Naive thymus-derived CD4-positive, alpha-beta T cell (primary cell): ENCODE measurements at places on chromosomes 16 and 17.

- DNase-seq, result no peak
Measured at GRCh38 chr16:68893710-68894705, 50.7 kb downstream of the TANGO6 start.

DNA sequence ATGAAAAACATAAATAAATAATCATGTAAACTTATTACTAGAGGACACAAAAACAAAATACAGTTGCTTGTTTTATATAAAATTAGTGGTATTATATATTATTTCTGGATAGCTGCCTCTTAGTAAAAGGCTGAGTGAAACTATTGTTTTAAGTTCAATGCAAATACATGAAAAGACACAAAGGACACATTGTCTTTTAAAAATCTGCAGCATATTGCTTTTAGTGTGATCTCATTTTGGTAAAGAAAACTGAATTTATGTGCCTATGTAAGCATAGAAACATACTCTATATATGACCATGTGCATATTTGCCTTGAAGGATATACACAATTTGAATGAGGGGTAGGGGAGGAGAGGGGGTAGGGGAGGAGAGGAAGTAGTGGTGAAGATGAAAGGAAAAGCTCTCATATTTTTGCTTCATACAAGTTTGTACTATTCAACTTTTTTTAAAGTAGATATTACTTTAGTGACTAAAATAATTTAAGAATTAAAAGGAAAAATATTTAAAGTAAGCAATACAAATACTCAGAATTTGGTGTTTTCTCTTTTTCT lies 5.8 kb downstream of the ABCA10 start:
- no peak for DNase-seq

DNA sequence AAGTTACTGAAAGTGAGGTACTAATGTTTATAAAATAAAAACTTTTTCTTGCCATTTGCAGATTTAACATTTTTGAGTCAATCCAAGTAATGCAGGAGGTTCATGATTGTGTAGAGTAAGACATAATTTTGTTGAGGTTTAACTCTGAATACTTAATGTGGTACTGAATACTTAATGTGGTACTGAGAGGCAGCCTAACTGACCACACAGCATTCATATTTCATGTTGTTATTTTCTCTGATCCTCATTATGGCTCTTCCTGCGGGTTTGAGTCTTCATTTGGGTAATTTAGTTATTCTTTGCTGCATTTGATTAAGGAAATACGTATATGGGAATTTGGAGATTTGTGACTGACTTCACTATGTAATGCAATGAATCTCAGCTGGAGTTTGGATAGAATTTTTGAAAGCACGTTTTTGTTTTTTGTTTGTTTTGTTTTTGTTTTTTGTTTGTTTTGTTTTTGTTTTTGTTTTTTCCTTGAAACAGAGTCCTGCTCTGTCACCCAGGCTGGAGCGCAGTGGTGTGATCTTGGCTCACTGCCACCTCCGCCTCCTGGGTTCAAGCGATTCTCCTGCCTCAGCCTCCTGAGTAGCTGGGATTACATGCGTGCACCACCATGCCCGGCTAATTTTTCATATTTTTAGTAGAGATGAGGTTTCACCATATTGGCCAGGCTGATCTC lies 3.8 kb downstream of the SF3B3 start:
- DNase-seq, result no peak

- DNase-seq, result no peak
Measured at GRCh38 chr17:41738801-41739112, 4.3 kb upstream of the HAP1 start.

GRCh38 chr16:30394592-30395154 lies 547 bp upstream of the ZNF48 start:
- DNase-seq, result no peak

DNA sequence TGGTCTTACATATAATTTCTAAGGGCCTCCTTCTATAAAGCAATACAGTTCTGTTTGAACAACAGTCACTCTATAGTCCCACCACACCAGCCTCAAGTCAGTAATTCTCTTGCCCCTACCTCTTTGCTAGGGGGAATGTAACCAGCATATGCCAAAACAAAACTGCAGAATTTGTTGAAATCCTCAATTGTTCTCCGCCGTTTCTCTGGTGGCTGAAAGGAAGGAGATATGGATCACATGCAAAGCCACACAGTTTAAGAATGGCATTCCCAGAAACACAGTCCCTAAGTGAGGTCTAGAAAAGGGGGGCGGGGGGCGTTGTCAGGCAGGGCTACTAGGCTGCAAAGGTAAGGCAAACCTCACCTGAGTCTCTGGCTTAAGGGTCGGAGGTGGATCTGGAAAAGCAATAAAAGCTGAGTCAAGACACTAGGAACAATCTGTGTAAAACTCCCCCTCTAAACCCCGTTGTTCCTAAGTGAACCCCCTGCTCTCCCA lies 1.9 kb downstream of the PHF23 start:
- no peak for DNase-seq

DNA sequence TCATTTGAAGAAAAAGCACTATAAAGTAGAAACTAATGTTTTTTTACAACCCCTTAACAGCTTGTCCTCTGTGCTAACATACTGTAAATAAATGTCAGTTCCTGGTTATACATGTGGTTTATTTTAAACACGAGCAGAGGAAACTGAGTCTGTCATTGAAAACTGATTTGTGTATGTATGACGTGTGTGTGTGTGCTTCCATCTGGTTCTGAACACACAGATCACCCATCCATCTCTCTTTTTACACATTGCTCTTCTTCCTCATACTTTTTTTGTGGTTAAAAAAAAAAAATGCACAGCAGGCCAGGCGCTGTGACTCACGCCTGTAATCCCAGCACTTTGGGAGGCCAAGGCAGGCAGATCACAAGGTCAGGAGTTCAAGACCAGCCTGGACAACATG lies 49.5 kb downstream of the ZNF423 start:
- no peak for DNase-seq

DNA sequence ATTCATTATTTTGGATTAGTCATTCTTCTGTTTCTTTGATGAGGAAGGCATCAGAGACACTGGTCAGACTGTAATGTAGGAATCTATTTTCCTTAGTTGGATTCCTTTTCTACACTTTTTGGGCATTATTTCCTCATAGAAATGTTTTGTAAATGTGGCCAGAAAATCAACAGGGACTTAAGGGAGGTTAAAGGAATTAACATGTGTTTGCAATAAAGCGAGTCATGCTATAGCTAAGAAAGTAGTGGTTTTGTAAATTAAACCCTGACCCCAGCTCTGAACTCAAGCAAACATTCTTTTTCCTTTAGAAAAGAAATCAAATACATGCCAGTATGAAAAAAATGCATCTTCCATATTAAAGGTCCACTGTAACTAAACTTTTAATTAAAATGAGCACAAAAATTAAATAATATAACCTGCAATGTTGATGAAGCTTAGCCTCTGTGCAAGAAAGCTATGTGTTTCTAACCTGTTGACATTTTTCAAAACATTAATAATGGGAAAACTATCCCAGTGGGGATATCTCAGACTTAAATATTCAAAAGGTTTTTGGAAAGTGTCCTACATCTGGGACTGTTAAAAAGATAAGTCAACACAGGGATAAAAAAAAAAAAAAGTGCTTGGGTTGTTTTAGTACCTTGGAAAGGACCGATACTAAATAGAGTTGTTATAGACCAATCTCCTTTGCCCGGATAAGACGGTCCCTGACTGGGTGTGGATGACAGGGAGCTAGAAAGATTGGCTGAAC lies 428.0 kb downstream of the CA10 start:
- no peak for DNase-seq

DNA sequence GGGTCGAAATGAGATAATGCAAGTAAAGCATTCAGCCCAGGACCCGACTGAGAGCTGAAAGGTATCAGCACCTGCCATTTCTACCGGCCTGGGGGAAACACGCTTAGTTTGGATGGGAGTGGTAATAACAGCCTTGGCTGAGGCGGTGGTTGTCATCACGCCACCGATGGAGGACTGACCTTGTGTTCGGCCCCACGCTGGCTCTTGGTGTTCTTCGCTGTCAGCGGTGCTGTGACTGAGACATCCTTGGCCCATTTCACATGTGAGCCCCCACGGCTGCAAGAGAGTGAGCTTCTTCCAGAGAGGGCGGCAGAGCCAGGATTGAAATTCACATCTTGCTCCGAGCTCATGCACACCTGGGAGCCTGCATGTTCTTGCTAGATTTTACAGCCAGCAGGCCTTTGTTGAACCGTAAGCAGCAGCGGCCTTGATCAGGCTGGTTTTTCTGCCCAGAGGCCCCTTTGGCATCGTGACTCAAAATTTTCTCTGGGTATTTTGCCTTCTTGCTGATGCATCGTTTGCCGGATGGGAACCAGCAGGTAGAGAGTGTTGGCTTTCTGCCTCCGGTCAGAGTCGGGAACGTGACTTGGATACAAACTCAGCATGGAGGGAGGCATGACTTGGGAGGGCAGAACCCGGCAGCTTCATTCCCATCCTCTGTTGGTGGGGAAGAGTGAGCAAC lies 341.5 kb downstream of the SNX29 start:
- DNase-seq, result no peak

GRCh38 chr16:56190048-56190676 lies 1.1 kb upstream of the GNAO1 start:
- no peak for DNase-seq

DNA sequence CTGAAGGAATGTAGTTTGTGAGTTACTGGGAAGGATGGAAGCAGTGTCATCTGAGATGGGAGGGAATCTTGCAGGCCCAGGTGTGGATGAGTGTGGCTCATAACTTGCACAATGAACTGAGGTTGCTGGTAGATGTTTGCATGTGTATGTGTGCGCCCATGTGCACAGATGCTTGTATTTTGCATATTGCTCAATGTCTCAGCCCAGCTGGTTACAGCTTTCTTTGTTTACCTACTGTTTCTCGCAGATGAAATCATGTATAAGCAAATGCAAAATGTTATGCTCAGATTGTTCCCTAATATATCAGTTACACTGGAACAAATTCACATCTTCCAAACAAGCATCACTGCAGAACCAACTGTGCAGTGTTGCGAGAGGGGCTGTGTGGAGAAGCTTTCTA lies 452.2 kb upstream of the EEF2KMT start:
- DNase-seq, result no peak

DNA sequence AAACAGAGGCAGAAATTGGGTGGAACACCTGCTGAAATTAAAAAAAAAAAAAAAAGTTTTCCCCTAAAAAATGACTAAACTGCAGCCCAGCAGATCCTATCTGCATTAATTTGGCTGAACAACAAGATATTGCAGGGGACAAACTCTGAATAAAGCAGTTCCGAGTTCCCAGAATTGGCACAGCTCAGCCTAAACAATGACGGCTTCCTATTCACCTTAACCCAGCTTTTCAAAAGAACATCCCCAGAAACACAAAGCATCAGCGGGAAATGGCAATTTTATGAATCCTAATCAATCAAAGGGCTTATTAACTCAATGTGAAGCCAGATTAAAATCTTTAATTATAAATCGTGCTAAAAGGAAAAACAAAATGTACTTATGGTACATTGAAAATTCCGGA lies 497.8 kb upstream of the ZFHX3 start:
- no peak for DNase-seq

DNA sequence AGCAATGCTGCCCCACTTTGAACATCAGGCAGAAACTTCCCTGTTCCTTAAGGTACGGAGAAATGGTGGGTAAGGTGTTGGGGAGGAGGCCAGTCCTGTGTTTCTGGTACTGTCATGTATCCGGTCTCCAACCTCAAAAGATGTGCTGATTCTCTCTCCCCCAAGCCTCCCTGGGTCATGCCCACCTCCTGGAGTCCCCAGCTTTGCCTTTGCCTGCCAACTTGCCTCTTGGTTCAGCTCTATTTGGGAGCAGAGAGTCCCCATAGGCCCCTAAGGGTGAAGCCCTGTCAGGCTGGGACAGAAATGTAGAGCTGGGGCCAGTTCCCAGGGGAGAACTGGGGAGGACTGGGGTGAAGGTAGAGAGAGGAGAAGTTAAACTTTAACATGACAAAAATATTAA lies 1.6 kb upstream of the TBX21 start:
- DNase-seq, result no peak

DNA sequence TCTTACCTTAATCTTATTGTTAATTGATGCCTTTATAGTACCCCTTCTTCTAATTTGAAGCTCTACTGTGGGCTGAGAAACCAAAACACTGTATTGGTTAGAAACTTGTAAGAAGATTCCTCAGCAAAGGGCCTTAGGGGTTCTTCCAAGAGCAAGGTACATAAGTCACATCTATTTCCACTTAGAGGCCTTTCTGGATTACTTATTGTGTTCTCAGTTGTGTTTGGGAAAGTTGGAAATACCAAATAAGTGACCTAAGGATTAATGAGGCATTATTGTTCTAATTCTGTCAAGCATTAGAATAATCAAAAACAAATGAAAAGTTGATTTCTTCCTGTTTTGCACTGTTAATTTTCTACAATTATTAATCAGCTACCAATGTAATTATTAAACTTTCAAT lies 85.8 kb downstream of the SKAP1 start:
- DNase-seq, result no peak

GRCh38 chr16:75482434-75483205 lies 12.6 kb downstream of the CHST6 start:
- no peak for DNase-seq

- no peak for DNase-seq
Measured at GRCh38 chr16:75238132-75238852, 13.1 kb downstream of the BCAR1 start.

GRCh38 chr17:3590231-3590630 lies 19.0 kb downstream of the TRPV1 start:
- DNase-seq, result no peak

- no peak for DNase-seq
Measured at GRCh38 chr16:55933038-55933437, 57.9 kb upstream of the CES5A start.

GRCh38 chr17:5545051-5545987 lies 39.0 kb downstream of the NLRP1 start:
- DNase-seq, result no peak

DNA sequence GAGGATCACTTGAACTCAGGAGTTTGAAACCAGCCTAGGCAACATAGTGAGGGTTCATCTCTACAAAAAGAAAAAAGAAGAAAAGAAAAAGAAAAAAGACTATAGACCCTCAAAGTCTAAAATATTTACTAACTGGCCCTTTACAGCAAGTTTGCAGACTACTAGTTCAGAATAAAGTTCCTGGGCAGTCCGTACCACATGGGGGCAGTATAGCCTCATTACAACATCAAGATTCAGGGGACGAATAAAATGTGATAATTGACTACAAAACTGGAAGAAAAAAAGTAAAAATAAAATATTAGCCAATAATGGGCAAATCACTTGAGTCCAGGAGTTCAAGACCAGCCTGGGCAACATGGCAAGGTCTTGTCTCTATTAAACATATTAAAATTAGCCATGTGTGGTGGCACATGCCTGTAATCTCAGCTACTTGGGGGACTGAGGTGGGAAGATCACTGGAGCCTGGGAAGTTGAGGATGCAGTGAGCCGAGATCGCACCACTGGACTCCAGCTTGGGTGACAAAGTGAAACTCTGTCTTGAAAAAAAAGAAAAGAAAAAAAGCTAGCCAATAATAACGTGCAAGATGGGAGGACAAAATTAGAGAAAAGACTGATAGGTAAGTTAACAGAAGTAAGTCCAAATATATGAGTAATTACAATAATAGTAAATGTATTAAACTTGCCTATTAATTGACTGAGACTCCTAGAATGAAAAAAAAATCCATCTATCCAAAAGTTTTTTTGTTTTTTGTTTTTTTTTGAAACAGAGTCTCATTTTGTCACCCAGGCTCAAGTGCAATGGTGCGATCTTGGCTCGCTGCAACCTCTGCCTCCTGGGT lies 129.4 kb upstream of the SEC14L1 start:
- peak; percentile 18 for DNase-seq
